PC-3 (cell line): ENCODE measurements at places on chromosomes 16 and 17. TPM values are rescaled to one million over a fixed set of nuclear protein-coding genes. Genes with fewer than 3 reads are reported as not detected.

- DNase-seq, result no peak
Measured at GRCh38 chr17:65737451-65737850, 176.0 kb upstream of the AXIN2 start.

GRCh38 chr17:41678411-41678906 lies 10.2 kb upstream of the EIF1 start:
- peak; percentile 30 for DNase-seq

DNA sequence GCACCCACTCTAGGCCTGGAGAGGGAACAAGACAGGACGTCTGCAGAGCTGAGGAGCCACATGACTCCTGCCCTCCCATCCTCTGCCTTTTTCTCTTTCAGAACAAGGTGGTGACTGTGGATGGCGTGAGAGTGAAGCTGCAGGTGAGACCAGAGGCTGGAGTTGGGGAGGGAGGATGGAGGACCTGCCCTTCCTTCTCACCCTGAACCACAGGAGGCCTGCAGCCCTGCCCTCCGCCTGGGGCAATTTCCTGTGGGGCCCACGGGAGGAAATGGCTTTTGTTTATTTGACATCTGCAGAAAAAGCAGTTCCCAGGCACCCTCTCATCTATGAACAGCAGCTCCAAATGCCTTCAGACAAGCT lies 5.1 kb downstream of the RAB37 start:
- DNase-seq, result peak; percentile 52

GRCh38 chr17:39404542-39405378 lies 3.3 kb upstream of the FBXL20 start:
- peak; percentile 73 for DNase-seq

DNA sequence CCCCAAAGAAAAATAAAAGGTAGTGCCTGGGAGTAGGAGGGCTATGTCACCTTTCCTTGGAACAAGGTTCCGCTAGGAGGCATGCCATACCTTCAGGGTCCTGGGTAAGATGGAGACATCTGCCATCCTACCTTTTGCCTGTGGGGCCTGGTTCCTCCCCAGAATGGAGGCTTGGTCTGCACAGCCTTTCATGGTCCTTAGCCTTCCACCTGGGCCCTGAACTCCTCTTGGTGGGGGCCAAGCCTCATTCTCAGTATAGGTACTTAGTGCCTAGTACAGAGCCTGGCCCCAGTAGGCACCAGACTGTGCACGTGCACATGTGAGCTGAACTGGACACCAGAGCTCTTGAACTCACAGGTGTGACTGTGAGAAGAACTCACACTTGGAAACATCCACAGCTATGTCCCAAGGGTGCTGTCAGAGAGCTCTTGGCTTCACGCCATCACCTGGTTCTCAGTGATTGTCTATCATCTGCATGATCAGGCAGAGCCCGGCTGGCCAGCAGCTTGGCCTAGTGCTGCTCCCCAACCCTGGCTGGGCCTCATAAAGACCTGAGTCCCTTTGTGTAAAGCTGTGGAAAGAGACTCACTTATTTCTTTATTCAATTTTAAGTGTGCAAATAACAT lies 143.2 kb downstream of the SOCS1 start:
- no peak for DNase-seq

GRCh38 chr16:18788828-18789514 lies 1.2 kb downstream of the RPS15A start:
- no peak for DNase-seq

DNA sequence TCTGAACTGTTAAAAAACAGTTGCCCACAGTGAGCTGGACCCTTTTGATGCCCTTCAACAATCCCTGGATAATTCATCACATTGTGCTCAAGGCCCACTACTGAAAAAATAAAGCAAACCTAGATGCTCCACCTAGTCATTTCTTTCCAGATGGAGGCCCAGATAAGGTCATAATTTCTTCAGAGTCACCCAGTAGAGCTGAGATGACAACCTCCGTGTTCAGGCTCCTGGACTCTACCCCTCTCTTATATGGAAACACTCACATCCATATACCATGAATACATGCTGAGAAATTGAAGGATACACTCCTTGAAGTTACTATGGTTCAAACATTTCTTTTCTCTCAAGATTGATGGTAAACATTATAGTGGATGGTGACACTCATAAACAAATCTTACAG lies 2.7 kb upstream of the ABCA3 start:
- DNase-seq, result no peak

DNA sequence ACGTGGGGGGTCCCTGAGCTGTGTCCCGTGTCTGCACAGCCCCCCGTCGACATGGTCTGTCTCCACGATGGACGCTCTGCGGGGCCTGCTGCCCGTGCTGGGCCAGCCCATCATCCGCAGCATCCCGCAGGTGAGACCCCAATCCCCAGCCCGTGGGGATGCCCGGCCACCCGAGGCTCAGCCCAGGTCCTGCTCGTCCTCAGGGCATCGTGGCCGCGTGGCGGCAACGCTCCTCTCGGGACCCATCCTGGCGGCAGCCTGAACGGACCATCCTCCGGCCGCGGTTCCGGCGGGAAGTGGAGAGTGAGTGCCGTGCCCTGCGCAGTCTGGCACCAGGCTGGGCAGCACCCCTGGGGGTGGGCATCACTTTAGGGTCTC lies 4.9 kb downstream of the MSLN start:
- no peak for DNase-seq

DNA sequence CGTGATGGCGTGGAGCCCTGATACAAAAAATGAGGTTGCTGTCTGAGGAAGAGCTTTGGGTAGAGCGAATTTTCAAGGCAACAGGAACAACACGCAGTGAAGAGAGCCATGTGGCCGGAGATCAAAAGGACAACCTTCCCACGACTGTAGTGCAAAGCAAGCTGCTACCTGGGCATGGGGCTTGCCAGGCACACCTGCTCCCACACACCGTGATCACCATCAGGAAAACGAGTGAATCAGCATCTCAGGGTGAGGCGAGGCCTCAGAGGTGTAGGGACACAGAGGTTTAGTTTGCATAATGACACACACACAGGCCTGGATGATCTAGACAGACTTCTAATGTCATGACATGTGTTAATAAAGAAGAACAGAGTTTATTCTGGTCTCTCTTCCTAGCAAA lies 65.7 kb downstream of the PARN start:
- DNase-seq, result peak; percentile 68

- no peak for DNase-seq
Measured at GRCh38 chr16:87100306-87101058, 216.7 kb downstream of the C16orf95 start.

- peak; percentile 91 for DNase-seq
Measured at GRCh38 chr17:73191443-73192205, 1.2 kb upstream of the COG1 start.

DNA sequence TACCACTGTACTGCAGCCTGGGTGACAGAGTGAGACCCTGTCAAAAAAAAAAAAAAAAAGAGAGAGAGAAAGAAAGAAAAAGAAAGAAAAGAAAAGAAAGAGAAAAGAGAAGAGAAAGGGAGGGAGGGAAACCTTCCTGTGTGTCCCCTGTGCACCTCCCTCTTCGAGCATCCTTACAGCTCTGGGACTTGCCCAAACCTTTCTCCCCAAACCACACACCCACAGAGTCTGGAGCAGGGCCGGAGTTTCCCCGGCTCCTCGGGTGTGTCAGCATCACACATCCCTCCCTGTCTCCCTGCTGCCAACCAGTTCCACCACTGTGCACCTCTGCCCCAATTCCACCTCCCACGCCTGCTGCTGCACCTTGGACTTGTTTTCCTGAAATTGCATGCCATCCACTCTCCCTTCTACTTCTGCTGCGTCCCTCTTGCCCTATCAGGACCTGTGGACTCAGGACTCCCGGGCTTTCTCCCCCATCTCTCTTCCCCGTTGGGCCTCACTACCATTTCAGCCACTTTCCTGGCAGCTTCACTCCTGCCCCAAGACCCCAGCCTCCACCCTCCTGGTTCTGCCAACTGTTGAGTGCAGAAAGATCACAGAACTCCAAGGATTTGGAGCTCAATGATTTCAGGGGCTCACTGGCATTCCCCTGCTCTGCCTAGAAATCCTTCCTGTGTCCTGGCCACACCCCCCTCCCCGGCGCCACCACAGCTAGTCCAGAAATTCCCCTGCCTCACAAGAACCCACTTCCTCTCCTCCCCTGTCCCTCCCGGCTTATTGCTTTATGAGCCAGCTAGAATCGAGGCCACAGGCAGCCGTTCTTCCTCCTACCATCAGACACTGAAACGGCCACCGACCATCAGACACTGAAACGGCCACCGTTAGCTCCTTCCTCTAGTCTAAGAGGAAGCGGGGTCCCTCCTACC lies 3.7 kb upstream of the CDK3 start:
- peak; percentile 90 for DNase-seq

DNA sequence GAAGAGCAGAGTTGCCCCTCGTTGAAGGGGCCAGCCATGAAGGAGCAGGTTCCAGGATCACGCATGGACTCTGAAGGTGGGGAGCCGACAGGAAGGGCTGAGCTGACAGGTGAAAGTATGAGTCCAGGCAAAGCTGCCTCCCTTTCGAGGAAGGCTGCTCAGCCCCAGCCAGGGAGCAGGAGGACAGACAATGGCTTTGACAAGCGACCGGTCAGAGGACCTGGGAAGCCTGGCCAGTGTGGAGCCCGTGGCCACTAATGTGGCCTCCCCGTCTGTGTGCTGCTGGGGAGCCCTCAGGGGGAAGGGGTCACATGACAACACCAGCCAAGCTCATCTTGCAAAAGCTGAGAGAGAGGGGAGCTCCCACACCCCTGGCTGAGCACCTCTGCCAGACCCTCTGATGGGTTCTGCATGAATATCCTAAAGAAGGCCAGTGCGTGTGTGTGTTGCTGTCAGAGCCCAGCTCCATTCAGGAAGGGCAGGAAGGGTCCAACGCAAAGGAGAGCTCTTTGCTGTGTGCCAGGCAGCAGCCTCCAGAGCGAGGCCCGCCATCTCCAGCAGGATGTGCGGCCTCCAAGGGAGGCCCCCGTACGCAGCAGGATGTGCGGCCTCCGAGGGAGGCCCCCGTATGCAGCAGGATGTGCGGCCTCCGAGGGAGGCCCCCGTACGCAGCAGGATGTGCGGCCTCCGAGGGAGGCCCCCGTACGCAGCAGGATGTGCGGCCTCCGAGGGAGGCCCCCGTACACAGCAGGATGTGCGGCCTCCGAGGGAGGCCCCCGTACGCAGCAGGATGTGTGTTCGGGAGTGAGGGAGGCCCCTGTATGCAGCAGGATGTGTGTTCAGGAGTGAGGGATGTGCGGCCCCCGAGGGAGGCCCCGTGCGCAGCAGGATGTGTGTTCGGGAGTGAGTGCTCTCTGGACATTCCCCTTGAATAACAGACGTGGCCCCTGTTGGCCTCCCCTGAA lies 102.1 kb upstream of the CHMP6 start:
- no peak for DNase-seq

GRCh38 chr16:1822801-1823200 lies 3.8 kb downstream of the HAGH start:
- no peak for DNase-seq

- peak; percentile 57 for DNase-seq
Measured at GRCh38 chr17:48624544-48625494, 1.3 kb downstream of the HOXB9 start.

DNA sequence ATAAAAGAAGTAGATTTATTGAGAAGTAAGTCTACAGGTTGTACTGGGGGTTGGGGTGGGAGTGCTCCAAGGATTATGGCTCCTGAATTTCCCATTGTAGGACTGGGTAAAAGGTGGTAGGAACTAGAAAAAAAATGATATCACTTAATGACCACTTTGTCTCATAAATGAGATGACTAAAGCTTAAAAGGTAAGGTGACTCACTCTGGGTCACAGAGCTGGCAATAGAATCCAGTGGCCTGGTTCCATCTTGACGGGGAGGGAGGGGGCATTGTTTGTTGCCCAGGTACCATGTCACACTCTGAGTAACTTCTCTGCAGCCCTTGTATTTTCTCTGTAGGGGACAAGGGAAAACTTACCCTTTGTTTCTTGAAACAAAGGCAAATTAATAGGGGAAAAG lies 126.1 kb downstream of the PITPNC1 start:
- peak; percentile 99 for DNase-seq

DNA sequence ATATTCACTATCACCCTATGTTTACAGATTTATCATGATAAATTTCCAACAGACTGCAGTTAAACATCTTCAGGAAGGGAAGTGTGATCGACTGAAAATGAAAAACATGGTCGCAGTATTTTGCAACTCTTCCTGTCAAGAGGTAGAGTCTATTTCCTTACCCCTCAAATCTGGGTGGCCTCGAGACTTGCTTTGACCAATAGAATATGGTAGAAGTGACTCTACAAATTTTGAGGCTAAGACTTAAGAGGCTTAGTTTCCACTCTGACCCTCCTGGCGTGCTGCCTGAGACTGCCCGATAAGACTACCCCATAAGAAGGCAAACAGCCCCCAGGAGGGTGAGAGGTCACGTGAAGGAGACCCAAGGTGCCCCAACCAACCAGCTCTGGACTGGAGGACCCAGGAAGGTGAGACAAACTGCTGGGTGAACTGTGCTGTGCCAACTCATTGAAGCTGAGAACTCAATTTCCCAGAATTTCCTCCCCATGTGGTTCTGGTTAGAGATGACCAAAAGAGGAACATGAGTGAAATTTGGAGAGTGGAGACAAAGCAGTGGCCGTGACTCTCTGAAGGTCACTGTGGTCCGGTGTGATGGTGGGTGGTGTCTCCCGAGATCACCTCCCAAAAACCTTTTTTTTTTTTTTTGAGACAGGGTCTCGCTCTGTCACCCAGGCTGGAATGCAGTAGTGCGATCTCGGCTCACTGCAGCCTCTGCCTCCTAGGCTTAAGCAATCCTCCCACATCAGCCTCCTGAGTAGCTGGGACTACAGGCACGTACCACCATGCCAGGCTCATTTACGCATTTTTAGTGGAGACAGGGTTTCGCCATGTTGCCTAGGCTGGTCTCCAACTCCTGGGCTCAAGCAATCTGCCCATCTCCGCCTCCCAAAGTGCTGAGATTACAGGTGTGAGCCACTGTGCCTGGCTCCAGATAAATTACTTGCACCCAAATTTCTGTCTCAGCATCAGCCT lies 38.2 kb upstream of the LITAF start:
- no peak for DNase-seq

The POLR2A gene
- 47.1 and 95.7 TPM in 2 replicates for total RNA-seq

The SLC38A8 gene
- total RNA-seq, result not detected in 2 replicates

The CIITA gene
- total RNA-seq, result not detected in 2 replicates

The MSLN gene
- 0.73 and 4.7 TPM in 2 replicates for total RNA-seq

The ASGR1 gene
- total RNA-seq, result 0.95 and 2.2 TPM in 2 replicates

The WFIKKN2 gene
- total RNA-seq, result not detected in 2 replicates

The RDM1 gene
- total RNA-seq, result 2.0 and 2.6 TPM in 2 replicates

The TPSD1 gene
- total RNA-seq, result not detected in 2 replicates

The AIPL1 gene
- not detected in 2 replicates for total RNA-seq

The KRTAP1-1 gene
- not detected in 2 replicates for total RNA-seq

The DYNLRB2 gene
- 1.3 and 1.8 TPM in 2 replicates for total RNA-seq

The TBC1D3K gene
- not detected in 2 replicates for total RNA-seq
